NCI-H460 (cell line): ENCODE measurements at places on chromosomes 1 and 21.

DNA sequence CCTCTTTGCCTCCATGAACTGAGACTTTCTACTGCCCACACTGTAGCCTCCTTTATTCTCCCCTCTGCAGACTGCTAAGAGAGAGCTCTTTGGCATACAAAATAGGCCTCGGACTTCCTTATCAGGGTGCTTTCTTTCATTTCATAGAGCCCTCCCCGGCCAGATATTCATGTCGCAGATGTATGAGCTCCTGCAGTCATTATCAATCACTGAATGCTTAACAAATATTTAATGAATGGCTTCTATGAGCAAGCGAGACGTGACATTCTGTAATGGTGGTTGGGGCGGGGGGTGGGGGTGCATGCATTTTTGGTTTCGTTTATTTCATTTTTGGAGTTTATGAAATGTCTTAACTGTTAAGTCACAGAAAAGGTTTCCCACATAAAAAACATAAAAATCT lies 344.8 kb upstream of the KAZN start:
- no peak for DNase-seq

DNA sequence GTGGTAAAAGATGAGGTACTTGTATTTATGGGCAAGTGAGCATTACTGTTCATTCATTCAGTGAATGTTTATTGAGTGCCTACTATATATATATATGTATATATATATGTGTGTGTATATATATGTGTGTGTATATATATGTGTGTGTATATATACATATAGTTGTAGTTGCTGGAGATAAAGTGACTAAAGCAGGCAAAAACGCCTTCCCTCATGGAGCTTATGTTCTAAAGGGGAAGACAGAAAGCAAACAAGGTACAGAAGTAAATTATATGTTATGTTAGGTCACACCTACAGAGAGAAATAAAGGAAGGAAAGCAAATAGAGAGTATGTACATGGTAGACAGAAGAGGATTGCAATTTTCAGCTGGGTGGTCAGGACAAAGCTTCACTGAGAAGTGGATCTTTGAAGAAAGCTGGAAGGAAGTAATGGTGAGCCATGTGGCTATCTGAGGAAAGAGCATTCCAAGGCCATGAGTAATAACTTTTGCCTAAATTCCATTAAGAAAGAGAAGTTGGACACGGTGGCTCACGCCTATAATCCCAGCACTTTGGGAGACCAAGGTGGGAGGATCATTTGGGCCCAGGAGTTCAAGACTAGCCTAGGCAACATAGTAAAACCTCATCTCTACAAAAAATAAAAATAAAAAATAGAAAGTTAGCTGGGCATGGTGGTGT lies 33.5 kb upstream of the KLF17 start:
- DNase-seq = no peak

- no peak for DNase-seq
Observed at GRCh38 chr21:34298534-34299167, 65.2 kb upstream of the KCNE2 start.

DNA sequence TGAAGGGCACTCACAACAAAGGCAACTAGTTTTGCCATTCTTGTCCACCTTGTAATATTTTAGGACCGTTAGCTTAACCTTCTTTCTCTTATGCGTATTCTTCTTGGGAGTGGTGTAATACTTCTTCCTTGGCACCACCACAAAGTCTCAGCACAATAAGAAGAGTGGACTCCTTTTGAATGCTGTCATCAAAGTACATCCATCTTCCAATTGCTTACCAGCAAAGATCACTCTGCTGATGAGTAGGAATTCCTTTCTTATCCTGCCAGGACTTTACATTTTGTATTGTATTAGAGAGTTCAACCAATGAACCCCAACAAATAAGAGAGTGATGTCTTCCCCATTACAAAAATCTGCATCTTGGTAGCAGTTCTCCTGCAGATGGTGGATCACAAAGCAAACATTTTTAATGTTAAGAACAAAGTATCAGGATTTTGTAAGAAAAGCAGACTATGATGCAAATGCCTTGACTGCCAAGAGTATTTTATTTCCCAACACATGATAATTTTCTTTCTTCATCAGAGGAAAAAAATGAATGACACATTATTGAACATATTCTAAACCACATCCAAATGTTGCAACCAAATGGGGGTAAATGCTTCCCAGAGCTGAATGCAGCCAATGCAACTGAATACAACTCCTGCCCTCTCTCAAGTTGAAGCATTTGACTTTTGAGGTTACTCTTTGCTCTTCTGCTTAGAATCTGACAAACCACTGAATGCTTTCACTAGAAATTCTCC lies 5.1 kb upstream of the ARNT start:
- no peak for DNase-seq

DNA sequence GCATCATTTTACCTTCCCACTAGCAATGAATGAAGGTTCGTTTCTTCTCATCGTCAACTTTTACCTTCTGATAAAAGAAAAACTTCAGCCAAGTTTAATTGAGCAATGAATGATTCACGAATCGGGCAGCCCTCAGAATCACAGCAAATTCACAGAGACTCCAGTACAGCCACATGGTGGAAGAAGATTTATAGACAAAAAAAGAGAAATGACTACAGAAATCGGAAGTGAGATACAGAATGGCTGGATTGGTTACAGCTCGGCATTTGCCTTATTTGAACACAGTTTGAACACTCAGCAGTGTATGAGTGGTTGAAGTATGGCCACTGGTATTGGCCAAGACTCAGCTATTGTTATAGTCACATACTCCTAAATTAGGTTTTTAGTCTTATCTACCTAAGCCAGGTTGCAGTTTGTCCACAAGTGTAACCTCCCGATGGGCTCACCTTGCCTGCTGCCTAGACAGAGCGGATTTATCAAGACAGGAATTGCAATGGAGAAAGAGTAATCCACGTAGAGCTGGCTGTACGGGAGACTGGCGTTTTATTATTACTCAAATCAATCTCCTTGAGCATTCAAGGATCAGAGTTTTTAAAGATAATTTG lies 15.3 kb downstream of the AK4 start:
- no peak for DNase-seq
